ENCODE measurements at places on chromosomes 1 and 21.

- DNase-seq = no peak
These were observed 206.4 kb downstream of the PLD5 start for GRCh38 chr1:242318140-242318539.

DNA sequence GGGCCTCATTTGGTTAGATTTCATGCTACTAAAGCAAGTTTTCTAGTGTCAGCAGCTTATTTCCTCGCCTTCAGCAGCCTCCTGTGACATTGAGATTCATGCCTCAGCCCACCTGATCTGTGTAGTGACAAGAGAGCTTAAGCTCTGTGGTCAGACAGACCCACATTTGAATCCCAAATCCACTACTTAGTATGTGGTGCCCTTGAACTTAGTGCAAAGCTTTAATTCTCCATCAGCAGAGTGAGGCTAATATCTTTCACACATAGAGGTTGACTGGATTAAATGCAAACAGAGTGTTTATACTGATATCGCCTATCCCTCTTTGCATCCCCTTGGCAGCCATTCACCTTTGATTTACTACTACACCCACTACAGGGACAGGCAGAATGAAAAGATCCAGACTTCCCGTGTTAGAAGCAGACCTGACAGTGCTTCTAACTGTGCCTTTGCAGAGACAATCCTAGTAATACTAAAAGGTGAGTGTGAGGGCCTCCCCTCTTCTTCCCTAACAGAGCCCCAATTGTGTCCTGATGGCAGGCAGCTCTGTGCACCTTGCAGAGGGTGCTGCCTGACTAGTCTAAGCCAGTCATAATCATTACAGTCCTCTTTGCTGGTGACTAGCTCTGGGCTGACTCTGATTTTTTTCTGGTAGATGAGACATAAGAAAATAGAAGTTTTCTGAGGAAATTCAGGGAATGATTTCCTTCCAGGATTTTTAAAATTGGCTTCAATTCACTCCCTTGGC lies 264.0 kb downstream of the CTH start:
- no peak for DNase-seq

DNA sequence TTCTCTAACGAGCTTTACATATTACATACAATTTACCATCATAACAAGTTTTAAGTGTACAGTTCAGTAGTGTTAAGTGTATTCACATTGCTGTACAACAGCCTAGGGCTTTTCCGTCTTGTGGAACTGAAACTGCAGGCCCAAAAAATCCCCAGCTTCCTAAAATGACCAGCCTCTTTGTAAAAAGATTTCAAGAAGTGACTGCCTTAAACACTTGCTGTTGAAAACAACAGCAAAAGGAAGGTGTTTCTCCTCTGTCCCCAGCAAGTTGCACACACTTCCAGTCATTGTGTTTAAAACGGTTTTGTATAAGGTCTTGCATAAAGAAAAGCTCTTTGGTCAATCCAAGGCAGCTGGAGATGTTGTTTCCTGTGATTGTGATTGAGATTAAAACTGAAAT lies 16.0 kb upstream of the GBP1 start:
- no peak for DNase-seq

DNA sequence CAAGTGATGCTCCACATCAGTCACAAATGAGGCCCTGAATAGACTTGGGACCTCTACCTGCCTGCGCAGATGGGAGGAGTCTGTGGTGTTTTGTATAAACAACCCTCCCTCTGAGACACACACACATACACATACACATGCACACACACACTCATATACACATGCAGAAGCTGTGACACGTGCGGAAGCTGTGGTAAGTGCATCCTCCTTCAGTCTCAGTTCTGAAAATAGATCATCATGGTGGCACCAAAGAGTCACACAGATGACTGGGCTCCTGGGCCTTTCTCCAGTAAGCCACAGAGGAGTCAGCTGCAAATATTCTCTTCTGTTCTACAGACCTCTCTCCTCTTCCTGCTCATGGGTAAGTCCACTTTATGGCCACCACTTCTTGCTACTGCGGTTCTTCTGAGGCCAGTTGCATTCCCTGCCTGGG lies at the start of gene LY9:
Gene LY9 (plus strand): TSS at position 224 of the 433 bp plus-strand sequence. CDS start 14 bp downstream, at position 238.
- peak; percentile 51 for DNase-seq

DNA sequence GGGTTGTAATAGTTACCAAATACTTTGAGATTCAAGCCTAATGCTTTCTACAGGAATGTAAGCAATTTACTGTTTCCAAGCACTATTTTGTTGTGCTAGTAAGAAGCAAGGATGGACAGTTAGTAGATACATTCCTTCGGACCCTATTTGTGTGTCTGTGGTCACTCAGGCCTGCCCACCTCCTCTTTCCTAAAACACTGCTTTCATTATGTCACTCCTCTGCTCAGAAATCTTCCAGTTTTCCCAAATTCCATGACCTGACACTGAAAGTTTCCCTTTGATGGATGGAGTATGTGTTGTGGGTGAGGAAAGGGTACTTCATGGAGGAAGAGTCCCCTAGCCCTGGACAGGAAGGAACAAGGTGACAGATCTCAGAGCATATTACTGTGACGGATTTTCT lies 141.1 kb downstream of the DISP1 start:
- no peak for DNase-seq

DNA sequence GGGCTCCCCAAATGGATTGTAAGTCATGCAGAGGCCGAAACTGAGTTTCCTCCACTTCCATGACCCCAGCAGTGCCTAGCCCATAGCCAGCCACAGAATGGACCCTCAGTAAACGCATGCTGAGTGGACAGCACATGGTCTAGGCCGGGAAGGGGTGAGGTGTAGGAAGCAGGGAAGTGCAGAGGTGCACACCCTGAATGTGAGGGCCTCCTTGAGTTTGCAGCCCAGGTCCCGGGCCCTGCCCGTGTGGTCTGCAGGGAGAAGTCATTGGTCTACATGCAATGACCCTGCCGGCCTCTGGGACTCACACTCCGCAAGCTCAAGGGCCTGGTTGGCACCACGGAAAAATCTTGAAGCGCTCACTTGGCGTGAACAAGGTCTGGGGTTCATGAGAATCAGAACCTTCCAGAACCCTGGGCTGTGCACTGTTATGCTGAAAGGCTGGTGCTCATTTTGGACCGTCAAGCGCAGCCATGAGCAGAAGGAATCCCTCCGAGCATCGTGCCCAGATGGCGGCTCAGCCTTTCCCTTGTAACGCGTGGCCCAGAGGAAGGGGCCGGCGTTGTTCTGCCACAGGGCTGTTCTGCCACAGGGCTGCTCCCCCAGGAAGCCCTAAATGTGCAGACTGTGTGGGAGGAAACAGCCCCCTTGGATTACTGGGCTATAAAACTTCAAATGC lies 66.4 kb downstream of the PSMG1 start:
- no peak for DNase-seq

GRCh38 chr1:242448910-242449645 lies 75.4 kb downstream of the PLD5 start:
- DNase-seq = no peak

GRCh38 chr1:38022810-38023209 lies 10.3 kb downstream of the UTP11 start:
- DNase-seq = no peak

- DNase-seq = no peak
These were observed 7.2 kb upstream of the IGSF3 start for GRCh38 chr1:116674751-116675150.

DNA sequence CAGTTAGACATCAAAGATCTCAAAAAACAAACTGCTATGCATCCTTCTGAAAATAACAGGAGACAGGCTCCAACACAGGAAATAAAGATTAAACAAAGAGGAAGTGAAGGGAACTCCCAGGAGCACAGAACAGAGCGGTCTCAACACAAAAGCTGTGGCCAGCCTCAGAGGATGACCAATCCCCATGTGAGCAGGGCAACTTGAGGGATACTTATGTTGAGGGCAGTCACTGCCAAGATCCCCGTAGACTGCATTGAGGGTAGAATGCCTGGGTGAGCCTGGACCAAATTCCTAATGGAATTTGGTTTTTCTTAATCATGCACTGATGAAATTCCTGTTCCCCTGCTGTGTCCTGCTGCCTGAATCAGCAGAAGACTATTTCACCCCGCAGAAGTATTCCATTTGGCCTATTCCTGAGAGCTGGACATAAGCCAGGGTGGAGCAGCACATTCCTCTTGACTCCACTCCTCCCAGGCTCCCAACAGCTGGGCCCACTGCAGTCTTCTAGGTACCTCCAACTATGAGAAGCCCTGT lies 49.0 kb downstream of the JAK1 start:
- no peak for DNase-seq

DNA sequence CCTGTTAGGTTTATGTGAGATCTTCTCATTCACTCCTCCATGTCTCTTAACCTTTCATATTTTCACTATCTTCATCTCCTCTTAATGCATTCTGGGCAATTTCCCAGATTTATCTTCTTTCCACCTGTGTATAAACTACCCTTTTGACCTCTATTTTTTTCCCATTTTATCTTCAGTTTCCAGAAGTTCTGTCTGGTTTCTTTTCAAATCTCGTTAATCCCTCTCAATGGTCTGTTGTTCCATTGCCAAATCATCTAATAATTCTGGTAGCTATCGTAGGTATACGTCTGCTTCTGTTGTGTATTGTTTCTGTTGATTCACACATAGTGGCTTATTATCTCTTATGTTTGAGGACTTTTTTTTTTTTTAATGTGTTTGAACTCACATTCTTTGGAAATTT lies 25.7 kb upstream of the HYI start:
- no peak for DNase-seq

- DNase-seq = no peak
These were observed 13.6 kb downstream of the CNST start for GRCh38 chr1:246579818-246580217.

GRCh38 chr1:47561523-47562007 lies 123.7 kb downstream of the FOXD2 start:
- no peak for DNase-seq

DNA sequence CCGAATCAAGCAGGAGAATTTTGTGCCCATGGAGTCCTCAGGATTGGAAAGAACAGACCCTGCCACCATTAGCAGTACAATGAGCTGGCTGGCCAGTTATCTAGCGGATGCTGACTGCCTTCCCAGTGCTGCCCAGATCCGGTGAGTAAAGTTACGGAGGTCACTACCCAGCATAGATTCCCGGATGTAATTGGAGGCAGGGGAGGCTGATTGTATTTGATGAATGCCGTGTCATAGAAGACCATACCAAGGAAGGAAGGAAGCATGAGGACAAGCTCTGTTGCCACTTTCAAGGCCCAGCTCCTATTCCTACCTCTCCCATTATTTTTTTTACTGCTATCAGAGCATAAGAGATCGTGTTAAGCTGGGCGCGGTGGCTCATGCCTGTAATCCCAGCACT lies 26.2 kb upstream of the VAMP3 start:
- DNase-seq = no peak

DNA sequence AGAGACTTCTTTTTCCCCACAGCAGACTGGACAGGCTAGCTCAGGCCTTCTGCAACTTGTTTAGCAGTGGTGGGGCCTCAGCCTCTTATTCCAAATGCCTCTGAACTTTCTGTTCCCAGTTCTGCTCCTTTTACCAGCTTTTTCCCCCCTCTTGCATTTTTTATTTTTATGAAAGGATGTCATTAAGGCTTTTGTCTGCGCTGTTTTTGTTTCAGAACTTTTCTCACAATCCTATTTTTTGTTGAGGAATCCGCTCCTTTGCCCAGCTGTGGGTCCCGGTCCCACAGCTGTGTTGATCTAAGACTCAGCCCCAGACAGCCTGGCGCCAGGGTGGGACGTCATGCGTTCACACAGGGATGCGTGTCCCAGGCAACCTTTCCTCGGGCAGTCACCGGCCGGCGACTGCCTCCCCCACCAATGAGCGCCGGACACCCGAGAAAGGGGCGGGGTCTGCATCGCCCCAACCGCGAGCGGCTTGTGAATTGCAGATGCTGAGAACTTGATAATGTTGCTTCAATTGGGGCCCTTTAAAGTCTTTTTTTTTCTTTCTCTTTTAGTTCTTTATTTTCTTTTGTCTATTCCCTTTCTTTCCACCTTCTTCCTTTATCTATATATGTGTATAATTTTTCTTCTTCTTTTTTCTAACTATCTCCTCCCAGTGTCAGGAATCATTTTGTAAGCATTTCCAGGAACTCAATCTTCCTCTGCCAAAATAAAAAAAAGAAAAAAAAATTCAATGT lies 3.0 kb upstream of the ID3 start:
- DNase-seq = no peak

DNA sequence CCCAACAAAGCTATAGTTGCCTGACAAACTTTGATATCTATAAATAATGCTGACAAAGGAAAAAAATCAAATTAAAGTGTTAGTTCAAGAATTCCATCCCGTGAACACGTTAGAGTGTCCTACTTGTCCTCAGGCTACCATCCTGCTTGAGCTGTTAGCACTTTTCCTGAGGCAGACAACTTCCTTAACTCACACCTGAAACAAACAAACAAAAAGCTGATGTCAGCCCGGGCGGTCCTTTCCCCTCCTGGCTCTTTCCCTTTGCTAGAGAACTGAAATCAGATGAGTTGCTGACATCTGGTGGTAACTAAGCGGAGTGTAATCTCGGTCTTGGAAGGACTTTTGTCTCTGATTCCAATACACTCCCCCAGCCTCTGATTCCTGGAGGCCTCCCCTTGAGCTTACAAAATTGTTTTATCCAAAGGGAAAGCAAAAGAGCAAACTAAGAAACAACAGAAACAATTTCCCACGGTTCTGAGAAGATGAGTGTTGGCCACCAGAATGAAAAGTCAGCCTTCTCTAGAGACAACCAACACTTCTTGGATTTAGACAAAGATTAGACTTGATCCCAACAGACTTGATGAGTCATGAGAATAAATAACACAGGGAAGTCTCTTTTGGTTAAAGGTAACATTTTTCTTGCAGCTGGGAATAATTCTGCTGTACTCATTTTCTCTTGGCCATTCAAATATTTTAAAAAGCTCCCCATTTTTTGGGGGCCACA lies 135.4 kb downstream of the PROX1 start:
- no peak for DNase-seq

DNA sequence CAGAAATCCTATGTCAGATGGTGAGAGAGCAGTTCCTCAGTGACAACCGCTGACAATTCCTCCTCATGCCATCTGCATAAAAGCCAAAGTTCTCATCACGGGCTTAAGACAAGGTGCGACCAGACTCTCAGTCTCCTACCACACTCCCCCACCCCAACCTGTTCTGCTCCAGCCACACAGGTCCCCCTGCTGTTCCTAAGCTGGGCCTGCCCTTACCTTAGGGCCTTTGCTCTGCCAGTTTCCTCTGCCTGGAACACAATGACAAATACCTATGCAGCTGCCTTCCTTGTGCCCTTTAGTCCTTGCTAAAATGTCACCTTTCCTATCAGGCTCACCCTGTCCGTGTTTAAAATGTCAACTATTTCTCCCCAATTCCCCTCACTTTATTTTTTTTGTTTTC lies 382.2 kb downstream of the NTNG1 start:
- DNase-seq = no peak

GRCh38 chr1:119040489-119040888 lies 52.3 kb upstream of the TBX15 start:
- DNase-seq = no peak
